ENCODE measurements at places on chromosomes 13 and 19.

- DNase-seq, result no peak
Measured at GRCh38 chr19:45772130-45772840, 3.2 kb upstream of the SIX5 start.

DNA sequence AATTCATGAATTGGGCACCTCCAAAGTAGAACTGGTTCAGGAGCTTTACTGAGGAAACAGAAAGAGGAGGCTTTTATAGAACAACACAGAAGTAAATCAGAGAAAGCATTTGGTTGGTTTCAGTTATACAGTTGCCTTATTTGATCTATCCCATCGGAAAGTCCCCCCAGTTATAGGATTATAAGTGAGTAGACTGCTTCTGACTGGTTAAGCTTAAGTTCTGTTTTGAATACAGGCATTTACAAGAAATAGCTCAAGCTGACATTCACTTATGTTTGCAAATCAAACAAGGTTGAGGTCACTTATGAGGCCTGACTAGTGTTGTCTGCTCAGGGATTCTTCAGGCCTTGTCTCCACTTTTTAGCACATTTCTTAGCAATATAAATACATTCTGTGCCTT, 857.4 kb downstream of the EFNB2 start:
- DNase-seq, result no peak

DNA sequence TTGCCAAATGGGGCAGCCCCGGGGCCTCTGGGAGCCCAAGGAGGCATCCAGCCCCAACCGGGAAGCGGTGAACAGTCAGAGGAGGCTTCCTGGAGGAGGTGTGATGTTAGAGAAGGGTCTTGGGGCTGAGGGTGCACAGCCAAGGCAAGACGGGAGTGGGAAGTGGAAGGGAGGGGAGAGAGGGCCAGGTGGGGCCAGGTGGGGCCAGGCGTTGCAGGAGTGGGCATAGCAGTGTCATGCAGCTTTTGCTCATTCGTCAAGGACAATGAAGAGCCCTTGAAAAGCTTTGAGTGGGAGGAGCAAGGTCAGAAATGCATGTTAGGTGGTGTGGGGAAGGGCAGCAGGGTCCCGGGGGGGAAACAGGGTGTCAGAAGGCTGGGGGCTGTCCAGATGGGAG, 1.8 kb downstream of the FBN3 start:
- DNase-seq, result no peak

DNA sequence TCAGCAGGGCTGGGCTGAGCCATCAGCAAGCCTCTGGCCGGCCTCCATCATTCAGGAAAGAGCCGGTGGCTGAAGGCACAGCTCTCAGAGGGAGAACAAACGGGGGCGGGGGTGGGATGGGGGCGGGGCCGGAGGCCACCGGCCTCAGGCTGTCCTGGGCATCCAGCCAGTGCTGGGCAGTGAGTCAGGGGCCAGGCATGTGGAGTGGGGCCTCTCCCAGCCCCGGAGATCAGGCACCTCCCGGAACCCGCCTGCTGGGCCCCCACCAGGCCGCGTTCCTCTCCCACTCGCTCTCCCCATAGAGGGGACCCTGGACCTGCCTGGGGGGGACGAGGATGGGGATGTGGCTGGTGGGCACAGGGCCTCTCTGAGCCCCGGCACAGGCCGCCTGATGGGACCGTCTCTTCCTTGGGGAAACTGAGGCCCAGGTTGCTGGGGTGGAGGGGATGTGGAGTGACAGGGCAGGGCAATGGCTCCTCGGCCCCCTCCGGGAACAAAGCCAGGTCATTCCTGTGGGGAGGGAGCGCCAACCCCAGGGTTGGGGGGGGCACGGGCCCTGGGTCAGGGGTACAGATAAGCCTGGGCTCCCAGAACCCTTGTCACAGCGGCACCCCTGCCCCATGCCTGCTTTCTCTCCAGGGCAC, 12.9 kb downstream of the SPC24 start:
- DNase-seq, result peak; percentile 73

DNA sequence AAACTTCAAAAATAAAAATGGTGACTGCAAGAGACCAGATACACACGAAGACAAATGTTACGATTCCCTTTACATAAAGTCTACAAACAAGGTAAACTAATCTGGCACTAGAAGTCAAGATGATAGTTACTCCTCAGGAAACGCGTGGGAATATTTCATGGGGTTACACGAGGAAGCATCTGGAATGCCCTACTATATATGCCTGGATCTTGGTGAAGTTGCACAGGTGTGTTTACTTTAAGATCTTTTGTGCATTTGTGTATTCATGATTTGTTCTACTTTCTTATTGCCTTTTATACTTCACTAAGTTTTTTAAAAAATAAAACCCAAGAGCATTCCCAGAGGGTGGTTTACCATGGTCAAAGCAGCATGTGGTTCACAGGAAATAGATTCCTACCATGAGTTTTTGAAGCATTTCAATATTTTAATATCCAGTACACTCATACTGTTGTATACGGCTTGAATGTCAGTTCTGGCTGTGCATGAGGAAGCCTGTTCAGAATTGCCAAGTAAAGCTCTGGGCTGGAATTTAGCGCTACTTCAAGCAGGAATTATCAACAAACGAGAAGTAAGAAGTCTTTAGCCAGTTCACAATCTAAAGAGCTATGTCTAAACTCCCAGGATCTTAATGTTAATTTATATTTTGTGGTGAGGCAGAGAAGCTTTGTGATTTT, 239.8 kb upstream of the KLHL1 start:
- DNase-seq, result no peak

- peak; percentile 55 for DNase-seq
Measured at GRCh38 chr13:89205856-89206520, 1534.8 kb downstream of the SLITRK5 start.

GRCh38 chr19:12766051-12766521, 9.3 kb downstream of the HOOK2 start:
- peak; percentile 52 for DNase-seq

DNA sequence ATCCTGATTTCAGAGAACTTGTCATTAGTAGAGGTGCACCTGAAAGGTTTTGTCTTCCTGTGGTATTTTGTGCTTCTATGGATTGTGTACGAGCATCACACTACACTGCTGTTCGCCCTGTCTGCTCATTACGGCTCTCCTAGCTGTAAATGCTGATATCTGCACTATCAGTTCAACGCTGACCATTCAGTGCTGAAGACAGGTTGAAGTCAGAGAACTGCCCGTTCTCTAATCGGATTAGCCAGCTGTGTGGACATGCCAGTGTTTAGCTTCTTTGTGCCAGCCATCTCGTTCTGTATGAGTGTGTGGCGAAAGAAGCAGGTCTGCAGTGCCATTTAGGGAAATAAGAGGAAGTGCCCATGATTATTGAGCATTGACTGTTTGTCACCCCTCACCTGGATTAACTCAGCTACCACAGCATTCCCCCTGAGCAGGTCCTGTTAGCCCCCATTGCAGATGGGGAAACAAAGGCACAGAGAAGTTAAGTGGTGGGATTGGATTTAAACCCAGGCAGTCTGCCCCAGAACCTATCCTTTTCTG, 21.6 kb upstream of the C1QTNF9 start:
- no peak for DNase-seq

DNA sequence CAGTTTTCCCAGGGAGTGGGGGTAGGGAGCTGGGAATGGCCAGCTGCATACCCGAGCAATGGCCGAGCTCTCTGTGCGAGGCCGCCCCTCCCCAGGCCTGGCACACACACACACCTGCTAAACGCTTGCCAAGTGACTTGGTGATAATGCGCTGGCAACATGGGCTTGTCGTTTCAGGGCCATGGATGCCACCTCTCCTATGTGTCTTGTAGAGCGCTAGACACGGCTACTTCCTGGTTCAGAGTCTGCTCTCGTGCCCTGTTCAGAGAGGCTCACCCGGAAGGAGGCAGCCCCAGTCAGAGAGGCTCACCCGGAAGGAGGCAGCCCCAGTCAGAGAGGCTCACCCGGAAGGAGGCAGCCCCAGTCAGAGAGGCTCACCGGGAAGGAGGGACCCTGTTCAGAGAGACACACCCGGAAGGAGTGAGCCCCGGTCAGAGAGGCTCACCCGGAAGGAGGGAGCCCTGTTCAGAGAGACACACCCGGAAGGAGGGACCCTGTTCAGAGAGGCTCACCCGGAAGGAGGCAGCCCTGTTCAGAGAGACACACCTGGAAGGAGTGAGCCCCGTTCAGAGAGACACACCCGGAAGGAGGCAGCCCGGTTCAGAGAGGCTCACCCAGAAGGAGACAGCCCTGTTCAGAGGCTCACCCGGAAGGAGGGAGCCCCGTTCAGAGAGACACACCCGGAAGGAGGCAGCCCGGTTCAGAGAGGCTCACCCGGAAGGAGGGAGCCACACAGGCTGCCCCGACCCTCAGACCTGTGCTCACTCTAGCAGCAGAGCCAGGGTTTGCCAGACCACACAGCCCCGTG, 4.2 kb downstream of the ADPRHL1 start:
- peak; percentile 90 for DNase-seq

- no peak for DNase-seq
Measured at GRCh38 chr19:42099336-42099925, 23.5 kb downstream of the ZNF574 start.

- no peak for DNase-seq
Measured at GRCh38 chr19:47564081-47564480, 8.9 kb downstream of the ZNF541 start.

GRCh38 chr13:67549331-67549730, 319.2 kb upstream of the PCDH9 start:
- DNase-seq, result peak; percentile 22

DNA sequence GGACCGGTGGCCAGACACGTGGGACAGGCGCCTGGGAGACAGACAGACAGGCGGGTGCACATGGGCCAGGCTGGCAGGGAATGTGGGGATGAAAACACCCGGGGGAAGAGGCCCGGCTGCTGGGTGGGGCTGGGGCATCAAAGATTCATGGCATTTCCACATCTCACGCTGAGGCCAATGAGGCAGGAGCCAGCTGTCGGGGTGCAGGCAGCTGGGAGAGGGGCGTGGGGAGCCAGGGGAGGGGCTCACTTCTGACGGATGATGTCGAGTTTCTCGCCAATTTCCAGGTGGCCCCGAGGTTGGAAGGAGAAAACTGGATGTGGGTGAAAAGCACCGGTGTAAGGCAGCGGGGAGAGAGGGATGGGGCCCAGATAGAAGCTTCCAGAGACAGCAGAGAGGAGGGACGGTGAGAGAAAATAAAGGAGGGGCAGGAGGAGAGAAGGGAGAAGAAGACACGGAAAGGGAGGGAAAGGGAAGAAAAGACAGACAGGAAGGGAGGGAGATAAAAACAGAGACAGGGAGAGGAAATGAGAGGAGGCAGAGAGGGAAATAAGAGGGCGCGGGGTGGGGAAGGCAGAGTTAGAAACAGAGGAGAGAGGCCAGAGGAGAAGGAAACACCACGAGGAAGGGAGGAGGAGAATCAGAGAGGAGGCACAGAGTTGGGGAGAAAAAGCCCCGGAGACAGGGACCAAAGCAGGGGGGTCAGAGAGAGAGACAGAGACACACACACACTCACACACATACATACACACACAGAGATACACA, 8.0 kb upstream of the CCER2 start:
- DNase-seq, result no peak

DNA sequence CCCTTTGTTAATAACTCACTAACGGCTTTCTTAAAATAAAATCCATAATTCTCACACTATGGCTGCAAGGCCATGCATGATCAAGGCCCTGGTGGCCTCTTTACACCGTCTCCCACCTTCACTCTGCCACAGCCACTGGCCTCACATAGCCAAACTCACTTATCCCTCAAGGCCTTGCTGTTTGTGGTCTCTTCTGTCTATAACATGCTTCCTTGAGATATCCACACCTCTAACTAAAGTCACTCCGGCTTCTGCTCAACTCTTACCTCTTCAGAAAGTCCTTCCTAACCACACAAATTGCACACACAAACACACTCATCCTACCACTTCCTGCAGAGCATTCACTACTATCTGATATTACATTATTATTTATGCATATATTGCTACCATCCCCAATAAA, 262.5 kb downstream of the DIAPH3 start:
- no peak for DNase-seq

- peak; percentile 33 for DNase-seq
Measured at GRCh38 chr19:45539459-45539858, 32.2 kb downstream of the VASP start.

DNA sequence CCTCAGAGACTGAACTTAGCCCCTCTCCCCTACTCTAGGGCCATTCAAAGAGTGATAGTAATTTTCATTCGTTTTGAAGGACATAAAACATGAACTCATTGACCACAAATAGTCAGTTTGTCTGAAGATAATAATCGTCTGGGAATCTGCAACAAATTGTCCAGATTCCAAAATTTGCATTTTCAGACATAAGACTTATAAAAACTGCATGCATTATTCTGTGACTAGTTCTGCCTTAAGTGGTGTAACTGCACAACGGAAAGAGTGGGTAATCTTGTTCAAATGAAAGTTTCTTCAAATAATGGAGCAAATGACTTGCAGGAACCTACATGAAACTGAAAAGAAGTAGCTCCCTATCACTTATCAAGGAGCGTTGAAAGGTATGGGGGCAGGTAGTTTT, 8.4 kb downstream of the CSNK1A1L start:
- no peak for DNase-seq

DNA sequence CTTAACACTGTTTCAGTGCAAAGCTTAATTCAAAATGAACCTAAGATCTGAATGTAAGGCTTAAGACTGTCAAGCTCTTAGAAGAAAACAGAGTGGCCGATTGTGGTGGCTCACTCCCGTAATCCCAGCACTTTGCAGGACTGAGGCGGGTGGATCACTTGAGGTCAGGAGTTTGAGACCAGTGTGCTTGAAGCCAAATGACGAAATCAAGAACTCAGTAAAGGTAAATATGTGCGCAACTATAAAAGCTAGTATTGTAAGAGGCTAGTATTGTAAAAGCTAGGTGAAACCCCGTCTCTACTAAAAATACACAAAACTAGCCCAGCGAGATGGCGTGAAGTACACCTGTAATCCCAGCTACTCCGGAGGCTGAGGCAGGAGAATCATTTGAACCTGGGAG, 12.7 kb downstream of the ATP4B start:
- no peak for DNase-seq

DNA sequence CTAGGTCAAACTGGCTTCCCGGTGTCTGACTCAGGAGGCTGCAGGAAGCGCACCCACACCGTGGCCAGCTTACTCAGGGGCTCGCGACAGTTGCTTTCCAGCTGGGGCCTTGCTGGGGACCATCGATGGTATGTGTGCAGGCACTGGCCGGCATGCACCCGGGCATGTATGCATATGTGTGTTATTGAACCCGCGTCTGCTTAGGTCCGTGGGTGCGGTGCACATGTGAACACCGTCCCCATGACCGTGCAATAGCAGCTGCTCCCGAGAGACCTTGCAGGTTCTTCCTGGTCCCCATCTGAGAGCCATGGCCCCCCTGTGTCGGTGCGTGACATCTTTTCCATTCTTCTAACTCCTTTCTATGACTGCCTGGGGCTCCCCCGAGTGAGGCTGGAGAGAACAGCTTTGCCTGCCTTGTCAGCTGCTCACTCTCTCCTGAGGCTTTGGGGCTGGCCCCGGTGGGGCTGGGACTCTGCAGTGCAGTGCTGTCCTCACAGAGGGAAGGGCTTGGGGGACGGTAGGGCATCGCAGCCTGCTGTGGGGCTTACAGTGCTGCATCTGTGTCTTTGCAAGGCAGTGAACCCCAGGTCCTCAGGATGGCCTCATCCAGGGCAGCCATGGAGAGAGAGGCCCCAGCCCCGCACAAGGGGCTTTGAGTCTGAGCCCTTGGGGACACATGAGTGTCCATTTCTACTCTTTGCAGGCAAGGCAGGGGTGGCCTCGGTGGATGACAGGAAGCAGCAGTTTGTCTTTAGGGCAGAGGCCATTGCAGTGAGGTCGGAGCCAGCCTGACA, 65.1 kb downstream of the CHST8 start:
- no peak for DNase-seq

All from foreskin keratinocyte (primary cell).